T-cell (primary cell): ENCODE measurements at places on chromosomes 6 and 20.

DNA sequence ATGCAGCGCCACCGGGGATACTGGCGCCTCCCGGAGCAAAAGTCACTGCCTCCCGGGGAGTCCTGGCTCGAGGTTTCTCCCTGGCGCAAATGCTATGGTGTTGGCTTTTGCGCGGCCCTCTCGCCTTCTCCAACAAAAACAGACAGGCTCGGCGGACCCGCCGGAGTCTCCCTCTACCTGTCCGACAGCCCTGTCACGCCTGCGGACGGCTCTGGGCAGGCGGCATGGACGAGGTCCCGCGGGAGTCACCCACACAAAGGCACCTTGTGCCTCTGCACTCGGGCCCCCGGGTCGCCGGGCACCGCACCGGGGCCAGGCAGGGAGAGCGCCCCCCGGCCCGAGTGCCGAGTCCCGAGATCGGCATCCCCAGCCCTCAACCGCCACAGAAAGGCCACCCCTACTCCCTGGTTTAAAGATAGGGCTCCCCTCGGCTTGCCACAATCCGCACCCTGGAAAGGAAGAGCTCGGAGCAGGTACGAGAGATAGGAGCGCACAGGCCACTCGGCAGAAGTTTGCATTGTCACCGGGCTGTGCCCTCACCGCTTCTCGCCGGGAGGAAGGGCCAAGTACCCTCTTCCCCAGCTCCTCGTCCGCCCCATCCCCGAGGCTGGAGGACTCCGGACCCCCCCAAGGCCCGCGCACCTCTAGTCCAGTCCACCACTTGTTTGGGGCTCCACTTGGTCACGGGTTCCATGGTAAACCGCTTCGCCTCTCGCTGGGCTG is 903 bp downstream of the CNKSR3 start:
- no peak for DNase-seq

DNA sequence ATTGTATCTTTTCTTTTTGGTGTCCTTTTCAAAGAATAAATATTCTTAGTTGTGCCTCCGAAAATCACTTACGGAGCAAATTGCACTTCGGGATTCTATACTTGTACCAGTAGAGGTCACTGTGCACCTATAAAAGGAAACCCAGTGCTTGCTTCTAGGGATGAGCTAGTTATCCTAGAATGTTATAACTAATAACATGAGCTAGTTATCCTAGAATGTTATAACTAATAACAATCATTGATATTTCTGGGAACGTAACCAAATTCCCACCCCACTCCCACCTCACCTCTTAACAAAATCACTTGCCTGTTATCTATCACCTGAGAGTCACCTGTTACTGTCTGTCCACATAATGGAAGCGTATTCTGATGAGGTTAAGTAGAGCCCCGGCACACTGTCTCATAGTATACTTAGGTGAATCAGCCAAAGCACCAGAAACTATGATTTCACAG is 126.9 kb upstream of the TIAM2 start:
- no peak for DNase-seq

DNA sequence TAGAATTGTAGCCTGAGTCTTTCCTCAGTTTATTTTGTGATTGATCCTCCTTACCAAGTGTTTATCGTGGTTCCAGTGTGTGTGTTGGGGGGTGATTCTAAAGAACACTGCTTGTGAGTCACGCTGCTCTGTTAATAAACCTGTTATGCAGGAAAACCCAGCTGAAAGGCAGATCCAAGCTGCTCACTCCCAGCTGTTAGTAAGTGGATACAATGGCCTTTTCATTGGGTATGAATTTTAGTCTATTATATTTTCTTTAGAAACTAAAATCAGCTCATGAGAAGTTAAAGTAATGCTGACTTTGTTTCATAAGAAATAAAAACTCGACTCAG is 12.2 kb upstream of the DSTN start:
- no peak for DNase-seq

- no peak for DNase-seq
Observed at GRCh38 chr6:28856620-28857005, 67.2 kb downstream of the TRIM27 start.

- no peak for DNase-seq
Observed at GRCh38 chr6:155882527-155883333, 427.1 kb upstream of the NOX3 start.

- DNase-seq = peak; percentile 41
Observed at GRCh38 chr20:38859070-38859690, 53.7 kb downstream of the PPP1R16B start.

DNA sequence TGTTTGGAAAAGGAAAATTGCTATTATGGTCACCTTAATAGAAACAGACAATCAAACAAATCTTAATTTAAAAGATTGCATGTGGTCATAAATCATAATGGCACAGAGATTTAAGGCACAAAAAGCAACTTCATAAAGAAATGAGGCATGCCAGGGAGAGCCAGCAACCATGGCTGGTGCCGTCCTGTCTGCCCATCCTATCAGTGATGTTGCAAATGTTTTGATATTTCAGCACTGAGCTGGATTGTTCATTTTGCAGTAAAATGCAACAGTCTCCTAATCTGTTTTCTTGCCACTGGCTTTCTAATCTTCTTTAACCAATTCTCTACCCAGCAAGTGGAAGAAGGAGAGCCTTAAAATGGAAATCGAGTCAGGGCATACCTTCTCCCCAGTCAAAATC is 249.8 kb downstream of the SAMD5 start:
- DNase-seq = no peak

DNA sequence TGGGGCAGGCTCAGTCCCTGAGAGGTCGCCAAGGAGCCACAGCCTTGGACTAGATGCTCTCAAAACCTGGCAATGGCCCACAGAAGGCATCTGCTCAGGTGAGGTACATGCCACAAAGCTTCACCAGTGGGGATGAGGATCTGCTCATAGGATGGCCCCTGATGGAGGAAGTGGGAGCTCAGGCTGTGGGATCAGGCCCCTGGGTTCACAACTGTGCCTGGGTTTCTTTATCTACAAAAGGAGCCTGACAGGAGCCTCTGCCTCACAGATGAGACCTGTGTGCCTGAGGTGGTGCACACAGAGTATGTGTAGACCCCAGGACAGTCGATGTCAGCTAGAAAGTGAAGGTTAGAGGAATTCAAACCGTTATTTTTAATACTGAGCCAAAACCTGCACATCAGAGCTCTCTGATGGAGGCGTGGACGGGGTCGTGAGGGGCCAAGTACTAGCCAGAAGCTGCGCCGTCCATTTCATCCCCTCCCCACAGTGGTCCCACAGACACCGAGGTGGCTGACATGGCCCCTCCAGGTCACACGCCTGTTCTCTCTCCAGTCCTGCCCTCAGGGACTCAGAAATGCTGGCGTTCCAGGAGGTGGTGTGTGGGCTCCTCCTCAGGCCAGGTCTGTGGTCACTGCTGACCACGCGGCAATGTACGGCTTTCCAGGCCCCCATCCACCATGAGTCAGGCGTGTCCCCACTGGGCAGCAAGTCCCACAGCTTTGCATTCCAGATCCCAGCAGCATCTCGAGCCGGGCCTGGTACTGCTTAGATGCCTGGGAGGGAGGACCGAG is 33.3 kb downstream of the NTSR1 start:
- no peak for DNase-seq

DNA sequence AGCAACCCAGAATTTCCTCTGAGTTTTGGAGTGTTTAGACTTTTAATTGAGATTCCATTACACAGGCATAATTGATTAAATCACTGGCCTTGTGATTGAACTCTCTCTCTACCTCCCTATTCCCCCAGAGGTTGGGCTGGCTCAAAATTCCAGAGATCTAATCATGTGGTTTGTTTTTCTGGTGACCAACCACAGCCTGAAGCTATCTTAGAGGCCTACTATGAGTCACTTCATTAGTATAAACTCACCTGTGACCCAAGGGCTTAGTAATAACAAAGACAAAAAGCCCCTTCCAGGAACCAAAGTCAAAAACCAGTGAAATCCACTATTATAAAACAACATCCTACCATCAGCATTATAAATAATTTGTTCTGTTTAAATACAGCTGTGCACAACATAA is 992.5 kb upstream of the CITED2 start:
- no peak for DNase-seq

DNA sequence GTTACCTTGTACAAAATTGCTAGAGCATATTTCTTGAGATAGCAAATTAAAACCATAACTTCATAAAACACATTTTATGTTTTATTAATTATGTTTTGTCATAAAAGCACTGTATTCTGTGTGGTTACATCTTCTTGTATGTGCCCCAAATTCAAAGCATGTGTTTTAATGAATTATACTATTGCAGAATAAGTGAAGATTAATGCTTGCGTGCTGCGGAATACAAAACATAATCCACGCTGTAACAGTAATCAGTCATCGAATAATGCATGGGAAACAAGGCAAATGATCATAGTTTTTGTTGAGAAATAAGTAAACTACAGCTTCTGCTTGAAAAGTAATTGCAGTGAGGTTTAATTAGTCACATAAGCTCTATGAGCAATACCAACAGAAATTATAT is 459.2 kb upstream of the SOX4 start:
- DNase-seq = no peak

- DNase-seq = no peak
Observed at GRCh38 chr6:95593025-95593424, 15.7 kb downstream of the MANEA start.

GRCh38 chr6:108598305-108598863 is 37.7 kb downstream of the FOXO3 start:
- DNase-seq = no peak

DNA sequence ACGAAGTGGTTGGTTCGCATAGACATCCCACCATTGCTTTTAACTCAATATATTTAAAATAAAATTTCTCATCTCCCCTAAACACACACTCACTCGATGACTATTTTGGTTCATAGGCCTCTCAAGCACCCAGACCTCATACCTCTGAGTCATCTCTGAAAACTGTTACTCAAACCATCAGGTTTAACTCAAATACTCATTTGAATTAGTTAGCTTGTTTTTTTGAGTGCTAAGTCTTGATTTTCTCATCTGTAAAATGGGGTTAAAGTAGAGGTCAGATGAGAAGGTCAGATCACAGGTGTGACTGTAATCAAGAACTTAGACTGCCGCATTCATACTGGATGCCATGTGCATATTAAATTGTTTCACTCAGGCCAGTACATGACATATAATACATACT is 243.9 kb upstream of the TENT5A start:
- no peak for DNase-seq

DNA sequence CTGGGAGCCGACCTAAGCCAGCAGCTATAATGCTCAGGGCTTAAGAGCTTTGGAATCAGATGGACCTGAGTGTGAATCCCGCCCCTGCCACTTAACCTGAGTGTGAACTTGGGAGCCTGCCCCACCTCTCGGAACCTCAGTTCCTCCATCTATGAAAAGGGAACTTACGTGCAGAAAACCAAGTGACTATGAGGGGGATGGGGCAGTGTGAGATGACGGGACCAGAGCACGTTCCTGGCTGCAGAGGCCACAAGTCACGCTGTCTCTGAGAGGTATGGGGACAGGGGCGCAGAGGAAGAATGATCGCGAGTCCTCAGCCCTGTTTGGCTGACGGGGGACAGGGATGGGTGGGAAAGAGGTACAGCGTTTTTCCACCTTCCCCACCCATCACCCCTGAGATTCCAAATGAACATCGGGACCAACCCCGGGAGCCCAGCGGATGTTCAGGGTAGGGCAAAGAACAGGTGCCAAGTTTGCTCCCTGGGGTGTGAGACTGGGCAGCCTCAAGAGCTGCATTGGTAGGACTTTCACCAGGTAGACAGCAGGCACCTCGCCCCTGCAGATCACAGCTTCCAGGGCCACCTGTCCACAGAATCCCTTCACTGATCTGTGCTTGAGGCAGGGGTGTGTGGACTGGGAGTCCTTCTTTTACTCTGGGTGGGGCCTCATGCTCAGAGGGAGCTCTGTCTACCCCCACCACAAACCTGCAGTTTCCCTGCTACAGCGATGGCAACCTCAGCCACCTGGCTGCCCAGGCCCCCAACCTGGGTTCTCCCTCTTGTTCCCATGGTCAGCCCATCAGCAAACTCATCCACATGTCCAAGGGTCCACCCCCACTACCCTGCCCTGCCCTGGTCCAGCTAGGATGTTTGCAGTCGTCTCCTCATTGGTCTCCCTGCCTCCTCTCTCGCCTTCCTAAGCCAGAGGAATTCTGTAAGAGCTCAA is 85.8 kb downstream of the CEBPB start:
- DNase-seq = no peak

DNA sequence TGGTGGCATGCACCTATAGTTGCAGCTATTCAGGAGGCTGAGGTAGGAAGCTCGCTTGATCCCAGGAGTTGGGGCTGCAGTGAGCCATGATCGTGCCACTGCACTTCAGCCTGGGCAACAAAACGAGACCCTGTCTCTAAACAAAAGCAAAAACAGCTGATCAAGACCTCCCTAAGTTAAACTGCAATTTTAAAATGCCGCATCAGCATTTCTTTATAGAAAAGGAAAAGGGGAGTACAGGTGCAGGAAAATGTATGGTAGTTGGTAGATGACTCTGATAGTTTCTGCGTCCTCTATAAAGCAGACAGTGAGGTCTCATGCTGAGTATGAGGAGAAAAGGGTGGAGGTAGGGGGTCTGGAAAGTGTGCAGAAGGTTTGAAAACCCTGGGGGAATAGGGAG is 8.9 kb upstream of the TBCC start:
- DNase-seq = no peak

DNA sequence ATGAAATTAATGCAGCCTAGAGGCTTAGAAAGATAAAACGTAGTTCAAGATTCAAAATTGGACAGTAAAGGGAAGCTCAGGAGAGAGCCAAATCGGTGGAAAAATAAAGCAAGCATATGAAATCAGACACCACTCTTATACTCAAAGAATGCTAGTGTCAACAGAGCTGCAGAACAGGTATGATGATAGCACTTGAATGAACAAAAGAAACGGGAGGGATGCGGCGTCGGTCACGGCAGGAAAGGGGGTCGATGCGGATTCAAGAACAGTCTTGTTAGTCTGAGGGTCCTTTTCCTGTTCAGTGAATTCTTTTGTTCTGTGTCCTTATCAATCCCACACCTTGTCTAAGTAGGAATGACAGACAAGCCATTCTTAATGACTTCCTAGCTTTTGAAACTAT is 114.4 kb downstream of the FOXC1 start:
- no peak for DNase-seq

- DNase-seq = no peak
Observed at GRCh38 chr6:116633685-116634084, 17.4 kb downstream of the RSPH4A start.

DNA sequence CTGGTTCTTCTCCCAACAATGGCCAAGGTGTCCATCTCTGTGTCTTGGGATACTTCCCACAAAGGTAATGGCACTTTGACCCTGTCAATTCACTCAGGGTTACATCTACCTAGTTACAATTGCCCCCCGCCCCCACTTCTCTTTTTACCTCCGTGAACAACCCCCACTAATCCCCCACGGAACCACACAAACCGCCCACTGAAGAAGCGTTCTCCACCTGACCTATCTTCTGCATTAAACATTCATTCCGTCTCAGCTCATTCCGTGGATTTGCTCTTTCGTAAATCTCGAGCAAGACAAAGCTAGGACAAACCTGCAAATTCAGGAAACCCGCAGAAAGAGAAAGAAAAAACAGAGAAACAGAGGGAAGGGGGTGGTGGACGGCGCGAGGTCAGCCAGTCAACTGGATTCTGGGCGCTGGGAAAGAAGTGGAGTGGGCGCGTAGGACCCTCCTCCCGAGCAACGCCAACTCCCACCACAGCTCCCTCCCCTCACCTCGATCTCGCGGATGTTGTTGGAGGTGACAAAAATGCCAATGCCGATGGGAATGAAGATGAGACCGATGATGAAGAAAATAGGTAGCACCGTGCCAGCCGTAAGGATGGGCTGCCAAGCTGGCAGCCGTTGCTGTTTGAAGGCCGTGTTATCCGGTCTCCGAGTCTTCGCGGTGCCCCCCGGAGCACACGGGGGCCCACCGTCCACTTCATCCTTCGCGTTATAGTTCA is 523 bp downstream of the TMEM30A start:
- DNase-seq = no peak

- no peak for DNase-seq
Observed at GRCh38 chr6:157666729-157667128, 156.3 kb upstream of the SNX9 start.

GRCh38 chr6:164756142-164756541 is 553.3 kb downstream of the C6orf118 start:
- DNase-seq = no peak
